Esophagus muscularis mucosa (tissue), 4 donors: ENCODE measurements at places on chromosomes 3 and 15.

DNA sequence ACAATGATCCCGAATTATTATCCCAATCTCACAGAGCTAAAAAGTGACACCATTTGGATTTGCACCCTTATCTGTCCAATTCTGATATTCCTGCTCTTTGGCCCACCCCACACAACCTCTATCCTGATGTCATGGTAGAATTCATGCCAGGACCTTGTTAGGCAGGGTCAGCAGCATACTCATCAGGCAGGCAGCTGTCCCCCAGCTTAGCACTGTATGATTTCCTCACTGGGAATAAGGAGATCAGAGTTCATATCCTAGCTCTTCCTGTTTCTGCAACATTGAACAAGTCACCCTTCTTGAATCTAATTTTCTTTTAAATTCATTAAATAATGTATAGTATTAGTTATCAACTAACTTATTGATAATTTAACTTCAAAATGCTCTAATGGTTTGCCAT, 12.0 kb upstream of the C3orf80 start:
- no peak for DNase-seq

DNA sequence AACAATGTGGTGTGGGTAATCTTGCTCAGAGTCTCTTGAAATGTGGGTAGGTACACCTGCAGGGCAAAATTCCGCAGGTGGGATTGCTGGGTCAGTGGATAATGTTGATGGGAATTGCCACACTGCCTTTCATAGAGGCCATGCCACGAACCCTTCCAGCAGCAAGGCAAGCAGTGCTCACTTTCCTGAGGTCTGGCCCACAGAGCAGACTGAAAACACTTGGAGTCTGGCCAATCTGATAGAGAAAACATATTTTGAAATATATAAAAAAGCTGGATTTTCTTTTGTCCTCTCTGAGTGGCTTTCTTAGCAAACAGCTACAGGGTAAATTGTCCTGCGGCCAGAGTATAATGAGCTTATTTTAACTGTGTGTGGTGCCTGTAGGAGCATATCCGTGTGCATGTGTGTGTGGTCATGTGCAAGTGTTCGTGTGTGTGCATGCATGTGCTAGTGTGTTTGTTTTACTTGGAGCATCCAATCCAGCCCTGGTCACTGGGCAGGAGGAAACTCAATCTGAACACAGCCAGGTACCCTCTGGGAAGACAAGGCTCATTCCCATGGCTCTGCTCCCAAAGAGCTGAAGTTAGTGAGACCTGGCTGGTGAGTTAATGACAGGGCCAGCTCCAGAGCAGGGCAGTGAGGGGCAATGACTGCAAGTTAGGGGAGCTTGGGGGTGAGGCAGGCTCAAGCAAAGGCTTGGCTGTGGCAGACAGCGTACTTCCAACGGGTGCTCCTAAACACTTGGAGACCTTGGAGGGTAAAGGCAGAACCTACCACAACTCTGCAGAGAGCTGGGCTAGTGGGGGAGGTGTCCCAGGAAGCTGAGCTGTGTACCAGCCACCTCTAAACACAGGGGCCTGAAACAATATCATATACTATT, 91.3 kb downstream of the PLXNA1 start:
- no peak for DNase-seq

GRCh38 chr15:38474155-38474757, 20.3 kb downstream of the FAM98B start:
- no peak for DNase-seq

GRCh38 chr3:140143367-140144069, 208.5 kb downstream of the CLSTN2 start:
- DNase-seq: no peak

GRCh38 chr3:100798012-100798411, 88.7 kb downstream of the TFG start:
- no peak for DNase-seq

- DNase-seq: no peak
These were observed 1035.4 kb downstream of the SQOR start for GRCh38 chr15:46670258-46670657.

- peak; percentile 2 for DNase-seq
These were observed 66.7 kb upstream of the STT3B start for GRCh38 chr3:31465999-31466398.

DNA sequence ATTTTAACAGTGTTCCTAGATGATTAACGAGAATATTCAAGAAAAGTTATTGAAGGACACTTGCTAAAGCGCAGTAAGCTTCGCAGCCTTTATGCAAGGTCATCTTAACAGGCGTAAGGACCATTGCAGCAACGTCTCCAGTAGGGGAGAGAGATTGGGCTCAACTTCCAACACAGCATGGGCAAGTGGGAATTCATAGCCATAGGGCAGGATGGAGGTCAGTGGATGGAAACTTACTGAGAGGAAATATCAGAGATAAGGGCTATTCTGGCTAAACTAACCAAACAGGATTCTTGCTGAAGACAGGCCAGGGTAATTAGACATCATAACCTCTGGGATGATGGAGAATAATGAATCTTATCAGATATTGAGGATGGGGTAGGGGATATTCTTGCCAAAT, 82.8 kb downstream of the DHX36 start:
- no peak for DNase-seq

DNA sequence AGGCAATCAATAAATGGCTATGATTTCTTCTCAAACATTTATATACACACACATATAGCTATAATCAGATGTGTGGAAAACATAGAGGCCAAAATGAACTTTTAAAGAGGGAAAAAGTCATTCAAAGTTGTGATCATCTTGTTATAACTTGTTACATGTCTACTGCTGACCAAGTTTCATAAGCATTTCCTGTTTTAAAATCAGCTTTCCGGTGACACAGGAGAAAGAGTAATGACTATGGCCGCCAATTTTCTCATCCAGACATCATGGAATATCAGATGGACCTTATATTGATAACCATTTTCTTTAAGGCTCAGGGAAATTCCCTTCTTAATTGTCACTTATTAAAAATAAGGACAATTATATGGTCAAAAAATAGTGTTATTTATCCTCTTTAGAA, 71.7 kb upstream of the AGTR1 start:
- no peak for DNase-seq

- no peak for DNase-seq
These were observed 323.9 kb upstream of the IGF1R start for GRCh38 chr15:98324341-98324970.

DNA sequence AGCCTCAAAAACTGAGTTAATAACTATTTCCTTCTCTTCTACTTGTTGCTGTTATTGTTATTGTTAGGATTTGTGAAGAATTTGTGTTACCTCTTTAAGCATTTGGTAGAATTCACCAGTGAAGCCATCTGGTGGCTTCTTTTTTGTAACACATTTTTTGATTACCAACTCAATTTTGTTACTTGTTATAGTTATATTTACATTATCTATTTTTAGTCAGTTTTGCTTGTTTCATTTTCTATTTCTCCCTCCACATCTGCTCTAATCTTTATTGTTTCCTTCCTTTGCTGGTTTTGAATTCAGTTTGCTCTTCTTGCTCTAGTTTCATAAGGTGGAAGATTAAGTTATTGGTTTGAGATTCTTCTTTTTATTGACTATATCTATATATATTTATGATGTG, 3.7 kb upstream of the SLC9C1 start:
- no peak for DNase-seq
